HuH-7.5 (cell line): ENCODE measurements at places on chromosomes 3 and 15.

DNA sequence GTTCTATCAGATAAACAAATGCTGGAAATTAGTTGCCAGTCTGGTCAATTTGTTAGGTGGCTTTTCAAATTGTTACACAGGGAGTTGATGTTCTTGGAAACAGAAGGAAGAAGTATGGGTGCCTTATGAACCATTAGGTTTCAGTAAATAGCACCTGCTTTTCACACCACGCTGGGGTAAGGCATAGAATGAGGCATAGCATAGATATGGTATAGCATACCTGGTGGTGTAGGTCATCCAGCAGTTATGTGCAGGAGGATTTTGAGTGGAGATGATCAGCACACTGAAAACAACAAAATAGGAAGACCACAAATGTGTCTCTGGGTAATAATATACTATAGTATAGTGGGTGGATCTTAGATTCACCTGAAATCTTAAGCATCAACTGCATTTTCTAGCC, 121.4 kb downstream of the GMPS start:
- DNase-seq = no peak

DNA sequence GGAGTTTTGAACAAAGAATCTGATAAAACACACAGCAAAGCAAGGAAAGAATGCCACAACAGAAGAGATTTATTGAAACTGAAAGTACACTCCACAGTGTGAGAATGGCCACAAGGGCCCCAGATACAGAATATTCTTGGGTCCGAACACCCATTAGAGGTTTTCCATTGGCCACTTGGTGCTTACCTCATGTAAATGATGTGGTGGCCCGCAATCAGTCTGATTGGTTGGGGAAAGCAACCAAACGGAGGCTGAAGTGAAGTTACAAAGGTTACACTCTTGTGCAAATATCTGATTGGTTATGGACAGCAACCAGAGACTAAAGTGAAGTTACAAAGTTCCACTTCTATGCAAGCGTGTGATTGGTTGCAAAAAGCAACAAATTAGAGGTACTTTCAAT, 20.4 kb downstream of the NSUN3 start:
- DNase-seq = no peak

GRCh38 chr3:99907959-99908544, 90.4 kb downstream of the CMSS1 start:
- no peak for DNase-seq

DNA sequence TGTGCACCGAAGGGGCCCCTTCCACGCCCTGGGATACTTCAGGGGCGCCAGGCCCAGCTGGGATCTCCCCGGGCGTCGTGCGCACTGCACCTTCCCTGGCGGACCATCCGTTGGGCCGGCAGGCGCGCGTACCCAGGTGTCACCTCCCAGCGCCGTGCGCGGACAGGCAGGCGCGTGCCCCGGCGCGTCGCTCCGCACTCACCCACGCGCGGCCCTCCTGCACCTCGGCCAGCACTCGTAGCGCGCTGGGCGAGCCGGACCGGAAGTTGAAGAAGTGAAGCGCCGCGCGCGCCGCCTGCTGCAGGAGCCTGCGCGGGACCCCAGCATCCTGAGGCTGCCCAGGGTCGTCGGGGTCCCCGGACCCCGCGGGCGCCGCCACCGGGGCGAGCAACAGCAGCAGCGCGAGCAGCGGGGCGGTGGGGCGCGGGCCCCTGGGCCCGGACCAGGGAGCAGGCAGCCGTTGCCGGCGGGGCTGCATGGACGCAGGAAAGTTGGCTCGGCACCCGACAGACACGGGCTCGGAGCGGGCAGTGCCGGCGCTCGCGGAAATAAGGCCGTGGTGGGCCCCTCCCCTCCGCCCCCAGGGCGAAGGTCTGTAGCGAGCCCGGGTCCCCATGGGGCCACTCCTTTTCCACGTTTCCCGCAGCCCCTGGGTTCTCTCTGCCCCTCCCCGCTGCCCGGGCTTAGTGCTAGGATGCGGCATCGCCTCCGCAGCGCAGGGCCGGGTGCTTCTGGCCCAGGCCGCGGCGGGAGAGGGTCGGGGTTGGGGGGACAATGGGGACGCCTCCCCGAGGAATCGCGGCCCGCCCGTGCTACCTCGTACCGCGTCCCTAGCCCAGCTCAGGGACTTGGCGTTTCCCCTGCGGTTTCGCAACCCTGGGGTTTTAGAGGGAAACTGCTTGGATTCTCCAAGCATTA, at the start of gene RARRES1:
RARRES1 (minus strand) TSS at position 520 of the 918 bp plus-strand sequence; CDS start at position 478, 42 bp downstream.
- DNase-seq = no peak

DNA sequence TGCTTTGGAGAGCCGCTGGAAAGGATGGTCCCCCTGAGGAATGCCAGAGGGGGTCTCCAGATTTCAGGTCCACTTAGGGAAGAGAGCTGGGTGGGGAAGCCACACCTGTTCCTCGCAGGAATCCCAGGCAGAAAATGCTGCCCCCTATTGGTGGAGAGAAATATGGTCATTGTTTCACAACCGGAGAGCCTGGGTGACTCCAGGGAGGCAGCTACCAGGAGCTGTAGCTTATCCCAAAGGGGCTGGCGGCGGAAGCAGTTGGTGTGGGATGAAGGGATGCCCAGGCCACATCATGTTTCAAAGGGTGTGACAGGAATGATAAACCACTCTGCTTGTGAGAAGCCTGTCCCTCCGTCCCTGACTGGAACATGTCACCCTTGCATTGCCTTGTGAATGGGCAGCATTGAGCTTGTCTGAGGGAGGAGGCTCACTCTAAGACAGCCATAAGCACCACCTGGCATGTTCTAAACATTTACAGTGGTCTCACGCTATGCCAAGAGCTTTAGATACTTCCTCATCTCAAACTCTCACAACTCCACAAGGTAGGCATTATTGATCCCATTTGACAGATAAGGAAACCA, 34.5 kb downstream of the POMGNT2 start:
- peak; percentile 30 for DNase-seq

DNA sequence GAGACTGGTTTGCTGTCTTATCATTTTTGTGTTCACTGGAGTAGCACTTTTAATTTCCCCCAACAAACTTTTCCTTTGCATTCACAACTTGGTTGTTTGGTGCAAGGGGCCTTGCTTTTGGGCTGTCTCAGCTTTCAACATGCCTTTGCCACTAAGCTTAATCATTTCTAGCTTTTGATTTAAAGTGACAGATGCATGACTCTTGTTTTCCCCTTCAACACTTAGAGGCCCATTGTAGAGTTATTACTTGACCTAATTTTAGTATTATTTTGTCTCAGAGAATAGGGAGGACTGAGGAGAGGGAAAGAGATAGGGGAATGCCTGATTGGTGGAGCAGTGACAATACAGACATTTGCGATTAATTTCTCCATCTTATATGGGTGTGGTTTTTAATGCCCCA, 340.1 kb upstream of the MANF start:
- no peak for DNase-seq

GRCh38 chr3:130839813-130840212, 54.1 kb upstream of the ATP2C1 start:
- no peak for DNase-seq

- DNase-seq = no peak
Measured at GRCh38 chr3:154126651-154127050, 5.5 kb downstream of the ARHGEF26 start.

DNA sequence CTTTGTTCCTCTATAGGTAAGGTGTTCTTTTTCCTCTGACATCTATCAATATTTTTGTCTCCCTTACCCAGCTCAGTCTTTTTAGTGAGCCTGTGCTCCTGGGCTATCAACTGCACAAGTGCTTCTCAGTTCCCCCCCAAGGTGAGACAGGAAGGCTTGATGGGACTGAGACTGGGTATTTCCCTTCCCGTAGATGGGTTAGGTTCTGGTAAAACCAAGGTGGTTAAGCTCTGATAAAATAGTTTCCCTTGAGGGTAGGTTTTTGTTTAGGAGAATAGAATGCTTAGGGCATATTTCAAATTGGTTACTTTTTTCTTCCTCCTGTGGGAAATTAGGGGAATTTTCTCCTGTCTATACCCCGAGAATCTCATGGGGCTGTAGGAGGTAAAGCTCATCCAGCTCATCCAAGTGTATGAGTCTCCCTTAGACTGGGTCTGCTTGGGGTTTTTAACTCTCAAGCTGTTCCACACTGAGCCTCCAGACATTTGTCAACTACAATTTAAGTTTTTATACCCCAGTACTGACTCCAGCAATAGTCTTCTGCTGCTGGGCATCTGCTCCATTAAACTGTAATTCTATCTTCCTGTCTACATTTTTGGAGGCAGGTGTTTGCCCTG, 44.9 kb downstream of the OXSR1 start:
- no peak for DNase-seq

- no peak for DNase-seq
Measured at GRCh38 chr3:136280961-136281360, 30.8 kb downstream of the PCCB start.

DNA sequence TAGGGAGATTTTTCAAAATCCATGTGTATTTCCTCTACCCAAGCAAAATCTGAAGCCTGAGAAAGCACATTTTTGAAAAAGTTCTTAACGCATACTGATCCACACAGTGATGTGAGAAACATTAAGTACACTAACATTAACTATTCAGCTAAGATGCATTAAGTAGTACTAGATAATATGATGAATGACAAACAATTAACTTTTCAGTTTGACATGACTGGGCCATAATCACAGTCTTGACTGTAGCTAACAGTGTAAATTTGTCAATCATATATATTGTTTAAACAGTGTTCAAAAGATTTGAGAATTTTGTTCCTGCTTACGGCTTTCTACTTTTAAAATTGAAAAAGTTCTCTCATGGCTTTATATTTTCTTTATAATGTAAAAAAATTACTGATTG, 72.0 kb downstream of the CNTN3 start:
- DNase-seq = no peak

GRCh38 chr3:86996261-86996955, 5.5 kb upstream of the VGLL3 start:
- DNase-seq = no peak

GRCh38 chr3:61146010-61146890, 105.0 kb downstream of the FHIT start:
- DNase-seq = no peak

- DNase-seq = no peak
Measured at GRCh38 chr3:60383345-60383744, 867.9 kb downstream of the FHIT start.

DNA sequence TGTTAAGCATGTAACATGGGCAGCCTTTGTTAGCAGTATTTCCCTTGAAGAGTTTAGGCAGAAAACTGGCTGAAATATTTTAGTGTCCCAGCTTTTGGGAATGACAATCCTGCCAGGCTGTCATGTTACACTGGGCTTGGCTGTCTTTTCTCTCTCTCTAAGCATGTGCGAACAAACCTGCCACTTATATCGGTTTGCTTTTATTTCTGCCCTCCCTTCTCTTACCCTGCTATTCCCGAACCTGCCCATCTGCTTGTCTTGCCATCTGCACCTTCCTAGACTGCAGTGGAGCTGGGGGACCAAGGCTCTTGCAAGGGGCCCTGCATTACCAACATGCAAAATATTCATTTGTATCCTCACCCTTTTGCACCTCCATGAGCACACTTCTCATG, 339.6 kb downstream of the EPHB1 start:
- DNase-seq = no peak

DNA sequence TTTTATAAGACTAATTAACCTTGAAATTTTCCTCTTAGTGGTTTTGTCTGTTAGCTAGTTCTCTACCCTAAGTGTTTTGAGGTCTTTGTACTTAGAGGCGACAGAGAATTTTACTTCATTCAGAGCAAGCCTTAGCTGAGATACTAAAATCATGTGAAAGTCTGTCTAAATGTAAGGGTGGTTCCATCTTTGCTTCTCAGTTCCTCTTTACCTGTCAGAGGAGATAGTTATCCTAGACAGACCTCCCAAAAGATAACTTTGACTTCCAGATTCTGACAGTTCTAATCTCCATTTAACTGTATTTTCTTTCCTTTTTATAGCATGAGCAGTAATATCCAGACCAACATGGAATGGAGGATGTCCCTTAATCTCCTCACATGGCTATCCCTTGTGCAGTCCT, 34.7 kb downstream of the RNF111 start:
- DNase-seq = no peak

DNA sequence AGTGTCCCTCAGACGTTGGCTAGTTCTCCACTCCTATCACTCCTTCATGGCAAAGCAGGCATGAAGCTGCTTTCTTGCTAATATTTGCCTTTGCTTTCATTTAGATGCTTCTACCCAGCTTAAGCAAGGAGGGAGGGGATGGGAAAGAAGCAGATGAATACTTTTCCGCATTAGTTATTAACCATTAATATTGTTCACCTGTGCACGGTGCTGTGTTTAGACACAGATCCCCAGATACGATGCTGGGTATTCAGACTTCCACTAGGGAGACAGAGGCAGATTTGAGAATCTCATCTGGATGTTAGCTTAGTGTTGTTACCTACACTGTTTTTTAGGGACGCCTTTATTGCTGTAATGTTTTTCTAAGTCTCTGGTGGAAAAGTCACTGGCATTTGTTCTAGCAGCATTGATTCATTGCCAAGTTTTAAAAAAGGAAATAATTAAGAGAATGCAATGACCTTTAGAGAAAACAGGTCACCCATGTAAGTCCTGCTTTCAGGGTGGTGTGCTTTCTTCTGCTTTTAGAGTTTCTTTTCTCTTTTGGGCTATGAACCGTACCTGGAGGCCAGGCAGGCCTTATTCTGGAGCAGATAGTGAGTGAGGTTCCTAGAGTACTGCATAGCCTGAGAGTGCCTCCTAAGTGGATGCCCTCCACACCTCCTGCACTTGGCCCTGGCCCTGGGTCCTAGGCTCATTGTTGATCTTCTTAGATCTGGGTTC, 55.5 kb downstream of the MYZAP start:
- DNase-seq = no peak

GRCh38 chr3:36843065-36844051, 79.0 kb upstream of the DCLK3 start:
- DNase-seq = peak; percentile 32

DNA sequence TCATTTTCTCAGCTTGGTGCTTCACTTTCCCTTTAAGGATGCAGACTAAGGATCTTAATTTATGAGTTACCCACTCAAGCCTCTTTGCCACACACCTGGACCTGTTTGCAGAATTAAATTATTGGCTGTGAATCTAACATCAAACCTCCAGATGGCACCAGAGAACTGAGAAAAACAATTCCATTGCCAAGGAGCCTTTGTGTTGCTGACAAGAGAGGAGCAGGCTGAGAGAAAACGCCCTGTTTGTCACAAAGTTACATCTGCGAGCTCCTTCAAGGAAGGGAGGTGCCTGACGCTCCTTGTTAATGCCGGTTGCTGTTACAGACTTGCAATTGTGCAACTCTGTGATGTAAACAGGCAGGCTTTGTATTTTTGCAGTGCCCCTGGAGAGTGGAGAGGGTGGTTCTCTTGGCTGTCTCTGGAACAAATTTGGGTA, 36.3 kb upstream of the TMC3 start:
- DNase-seq = peak; percentile 28

- DNase-seq = no peak
Measured at GRCh38 chr3:158086361-158086760, 19.9 kb downstream of the SHOX2 start.

- no peak for DNase-seq
Measured at GRCh38 chr15:34436126-34436955, 1.3 kb downstream of the GOLGA8A start.

- DNase-seq = no peak
Measured at GRCh38 chr3:69012100-69012799, 1.2 kb downstream of the EOGT start.

- DNase-seq = no peak
Measured at GRCh38 chr3:175777495-175777894, 918.4 kb downstream of the NAALADL2 start.
